ENCODE measurements at places on chromosomes 6 and 20.

GRCh38 chr6:71463061-71463460, 174.4 kb downstream of the OGFRL1 start:
- no peak for DNase-seq

- DNase-seq = no peak
Observed at GRCh38 chr6:39314273-39314795, at the start of gene KCNK17. KCNK17 (minus strand) TSS chr6:39314419; CDS start chr6:39314320, 99 bp downstream.

DNA sequence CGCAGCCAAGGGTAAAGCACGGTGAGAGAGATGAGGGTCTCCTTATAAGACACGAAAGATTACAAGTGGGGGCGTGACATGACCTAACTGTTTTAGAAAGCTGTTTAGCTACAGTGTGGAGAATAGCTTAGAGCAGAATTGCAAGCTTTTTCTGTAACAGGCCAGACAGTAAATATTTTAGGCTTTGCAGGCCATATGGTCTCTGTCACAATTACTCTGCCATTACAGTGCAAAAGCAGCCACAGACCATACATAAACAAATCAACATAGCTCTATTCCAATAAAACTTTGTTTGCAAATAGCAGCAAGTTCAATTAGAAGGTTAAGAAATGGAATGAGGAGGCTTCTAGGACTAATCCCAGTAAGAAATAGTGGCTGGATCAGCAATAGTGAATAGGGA, 16.8 kb downstream of the PGM3 start:
- no peak for DNase-seq

- DNase-seq = no peak
Observed at GRCh38 chr6:20554817-20555216, 20.6 kb downstream of the CDKAL1 start.

- peak; percentile 64 for DNase-seq
Observed at GRCh38 chr6:127191716-127192115, 73.2 kb downstream of the RSPO3 start.

GRCh38 chr6:151679081-151679480, 128.4 kb upstream of the ESR1 start:
- DNase-seq = peak; percentile 46

- no peak for DNase-seq
Observed at GRCh38 chr6:20325641-20326421, 75.8 kb upstream of the E2F3 start.

GRCh38 chr6:150029276-150029675, 3.9 kb upstream of the RAET1L start:
- DNase-seq = no peak

DNA sequence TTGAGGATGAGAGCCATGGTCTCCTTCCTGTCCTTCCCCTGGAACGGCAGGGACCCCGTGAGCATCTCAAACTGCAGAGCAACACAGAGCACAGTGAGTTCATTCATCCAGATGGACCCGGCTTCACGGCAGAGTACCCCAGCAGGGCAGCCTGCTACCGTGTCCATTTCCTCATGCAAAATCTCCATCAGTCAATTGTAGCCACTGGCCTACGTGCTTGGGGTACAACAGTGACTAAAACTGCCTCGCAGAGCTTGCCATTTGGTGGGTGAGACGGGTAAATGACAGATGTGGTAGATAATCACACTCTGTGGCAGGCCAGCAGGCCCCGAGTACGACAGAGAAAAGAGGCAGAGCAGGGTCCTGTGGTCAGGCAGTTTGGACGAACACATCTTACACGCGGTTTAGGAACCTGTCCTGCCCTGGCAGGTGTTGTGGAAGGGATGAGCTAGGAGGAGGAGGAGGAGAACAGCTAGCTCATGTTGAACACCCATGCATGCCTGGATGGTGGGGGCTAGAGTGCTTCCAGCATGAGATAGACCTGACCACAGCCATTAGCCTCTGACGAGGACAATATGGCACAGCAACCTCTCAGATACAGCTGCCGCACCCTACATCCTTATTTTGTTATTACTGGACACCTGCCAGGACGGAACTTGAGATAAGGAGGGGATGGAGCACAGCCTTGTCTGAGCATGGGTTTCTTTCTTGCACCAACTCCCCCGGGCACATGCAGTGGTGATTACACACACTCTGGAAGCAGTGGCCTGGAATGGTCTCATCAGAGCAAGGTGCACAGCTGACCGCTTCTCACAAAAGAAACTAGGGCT, 95.6 kb downstream of the RAMACL start:
- peak; percentile 20 for DNase-seq

- no peak for DNase-seq
Observed at GRCh38 chr20:40676491-40677269, 12.4 kb downstream of the MAFB start.
